ENCODE measurements at places on chromosomes 3 and 15.

DNA sequence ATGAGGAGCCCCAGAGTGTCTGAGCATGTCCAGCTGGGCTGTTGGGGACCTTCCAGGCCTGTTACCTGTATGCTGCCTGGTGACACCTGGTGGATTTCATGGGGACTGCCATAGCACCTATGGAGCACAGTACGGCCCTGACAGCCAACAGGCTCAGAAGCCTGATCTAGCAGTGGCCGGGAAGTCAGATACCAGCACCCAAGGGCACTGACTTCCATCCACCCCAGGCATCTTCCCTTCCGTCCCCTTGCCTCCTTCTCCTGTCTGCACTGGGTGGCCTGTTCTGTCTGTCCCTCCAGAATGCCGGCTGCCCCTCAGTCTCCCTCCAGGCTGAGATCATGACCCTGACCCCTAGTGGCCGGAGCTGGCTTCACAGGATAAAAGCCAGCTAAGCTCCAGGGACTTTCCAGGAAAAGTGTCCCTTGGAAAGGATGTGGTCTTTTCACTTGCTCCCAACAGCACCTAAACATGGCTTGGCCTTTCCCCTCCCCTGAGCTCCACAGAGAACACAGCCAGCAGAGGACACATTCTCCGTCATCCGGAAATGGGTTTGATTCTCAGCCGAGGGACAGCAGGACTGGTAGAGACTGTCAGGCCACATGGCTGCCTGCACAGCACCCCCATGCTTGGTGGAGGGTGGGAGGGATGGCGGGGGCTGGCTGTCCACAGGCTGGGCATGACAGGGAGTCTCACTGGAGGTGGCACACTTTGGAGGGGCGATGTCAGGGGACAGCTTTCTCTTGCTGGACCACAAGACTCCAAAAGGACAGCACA lies 9.5 kb downstream of the RPS17 start:
- DNase-seq, result peak; percentile 27

GRCh38 chr15:76337696-76338485 lies 1.3 kb downstream of the ISL2 start:
- no peak for DNase-seq

DNA sequence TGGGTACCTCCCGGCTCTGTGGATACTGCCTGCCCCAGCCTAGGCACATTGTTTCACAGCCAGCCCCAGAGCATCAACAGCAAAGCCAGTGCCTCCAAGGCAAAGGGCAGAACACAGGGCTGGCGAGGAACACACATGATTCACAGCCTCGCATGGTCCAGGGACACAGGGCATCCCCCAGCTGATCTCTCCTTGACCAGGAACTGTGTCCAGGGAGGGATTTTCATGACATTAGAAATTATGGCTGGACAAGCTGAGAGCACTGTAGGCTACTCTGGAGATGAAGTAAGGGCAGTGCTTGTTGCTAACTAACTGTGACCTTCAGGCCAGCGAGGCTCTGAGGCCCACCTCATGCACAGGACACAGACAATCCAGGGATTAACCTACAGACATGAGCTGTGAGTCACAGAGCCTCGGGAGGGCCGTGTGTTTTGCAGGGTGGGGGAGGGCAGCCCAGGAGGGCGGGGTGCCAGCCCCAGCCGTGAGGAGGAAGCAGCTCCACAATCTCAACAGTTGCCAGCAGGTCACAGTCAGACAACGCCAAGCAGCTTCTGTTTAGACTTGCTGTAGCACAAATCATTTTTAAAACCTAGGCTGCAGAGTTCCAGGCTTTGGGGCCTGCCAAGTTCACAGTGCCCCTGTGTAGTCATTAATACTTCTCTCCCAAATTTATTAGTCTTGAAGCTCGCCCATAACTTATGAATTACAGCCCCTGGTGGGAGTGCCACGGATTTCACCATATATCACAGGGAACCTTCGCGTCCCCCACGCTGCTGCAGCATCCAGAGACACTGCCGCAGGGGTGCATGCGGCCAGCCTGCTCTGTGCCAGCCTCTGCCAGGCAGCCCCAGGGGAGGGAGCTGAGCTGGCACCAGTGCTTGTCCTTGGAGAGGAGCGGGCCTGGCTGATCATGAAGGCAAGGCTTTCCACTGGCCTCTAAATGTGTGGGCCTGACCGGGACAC lies 114.7 kb downstream of the ETFA start:
- no peak for DNase-seq

DNA sequence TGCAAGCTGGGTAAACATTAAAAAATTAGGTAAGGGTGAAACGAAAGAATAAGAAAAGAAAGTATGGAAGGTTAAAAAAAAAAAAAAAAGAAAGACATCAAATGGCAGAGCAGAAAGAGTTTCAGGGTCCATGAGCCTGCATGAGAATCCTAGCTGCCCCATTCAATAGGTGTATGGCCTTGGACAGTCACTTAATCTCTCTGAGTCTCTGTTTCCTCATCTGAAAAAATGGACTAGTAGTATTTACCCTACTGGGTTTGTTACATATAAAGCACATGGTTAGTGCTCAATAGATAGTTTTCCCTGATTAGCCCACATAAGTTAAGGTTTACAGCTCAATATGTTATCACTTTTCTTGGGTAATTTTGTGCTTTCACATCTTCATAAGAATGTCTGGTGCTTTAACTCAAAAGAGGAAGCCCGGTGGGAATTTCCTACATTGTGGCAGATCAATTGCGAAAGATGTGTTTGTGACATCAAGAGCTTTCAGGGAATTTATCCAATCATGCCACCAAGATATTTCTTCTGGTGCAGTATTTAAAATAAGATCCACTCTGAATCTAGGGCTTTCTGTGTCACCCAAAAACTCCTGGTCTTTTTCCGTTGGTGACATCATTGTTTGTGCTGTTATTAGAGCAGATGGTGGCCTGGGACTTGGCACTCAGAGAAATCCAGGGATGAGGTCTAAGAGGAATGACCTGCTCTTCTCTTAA lies 57.2 kb upstream of the UBE2E1 start:
- DNase-seq, result no peak

- DNase-seq, result no peak
These were observed 4.9 kb downstream of the MESP2 start for GRCh38 chr15:89781055-89781454.

DNA sequence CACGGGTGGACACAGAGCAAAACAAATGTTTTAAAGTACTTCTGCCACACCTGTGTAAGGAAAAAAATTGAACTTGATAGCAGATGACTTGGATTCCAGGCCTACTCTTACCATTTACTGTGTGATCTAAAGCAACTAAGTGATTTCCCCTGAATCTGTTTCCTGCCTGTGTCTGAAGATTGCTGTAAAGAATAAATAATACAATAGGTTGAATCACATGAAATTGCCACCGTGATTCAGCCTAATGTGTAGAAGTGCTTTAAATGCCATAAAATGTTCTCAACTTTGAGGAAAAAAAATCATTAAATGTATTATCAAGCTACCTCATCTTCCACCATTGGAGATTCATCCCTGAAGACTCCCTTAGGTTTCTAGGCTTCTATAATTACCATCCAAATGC lies 27.6 kb upstream of the NUDT16 start:
- DNase-seq, result no peak

DNA sequence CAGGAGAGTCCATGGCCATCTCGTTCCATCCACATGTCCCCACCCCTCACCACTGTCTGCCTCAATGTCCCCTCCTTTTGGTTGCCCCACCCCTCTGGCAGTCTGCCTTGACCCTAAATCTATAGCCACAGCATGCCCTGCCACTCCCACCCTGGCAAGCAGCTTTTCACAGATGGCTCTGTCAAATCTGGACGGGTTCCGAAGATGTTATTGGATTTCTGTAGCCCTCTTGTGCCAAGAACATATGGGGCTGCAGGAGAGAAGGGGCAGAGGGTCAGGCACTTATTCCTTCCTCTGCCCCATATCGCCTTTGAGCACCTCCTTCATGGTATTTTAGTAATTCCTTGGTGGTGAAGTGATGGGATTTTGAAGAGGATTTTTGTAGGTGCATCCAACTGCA lies 57.1 kb downstream of the EPHB1 start:
- no peak for DNase-seq

- DNase-seq, result no peak
These were observed 166.7 kb downstream of the CTNNB1 start for GRCh38 chr3:41365973-41366372.

DNA sequence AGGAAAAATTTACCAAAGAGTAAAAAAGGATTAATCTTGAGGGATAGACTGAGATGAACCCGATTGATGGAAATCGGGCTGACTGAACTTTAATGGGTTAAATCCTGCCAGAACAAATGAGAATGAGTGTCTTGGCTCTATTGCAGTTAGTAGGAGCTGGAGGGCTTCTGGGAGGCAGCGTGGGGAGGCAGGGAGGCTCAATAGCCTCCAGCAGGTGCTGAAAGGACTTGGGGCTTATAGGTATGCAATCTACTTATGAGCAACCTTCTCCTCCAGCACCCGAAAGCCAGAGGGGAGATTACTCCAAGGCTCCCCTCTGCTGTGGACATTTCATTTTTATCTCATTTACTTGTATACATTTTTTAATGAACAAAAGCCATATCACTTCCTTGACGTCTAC lies 1.0 kb upstream of the CRYBG3 start:
- no peak for DNase-seq

- no peak for DNase-seq
These were observed 18.7 kb downstream of the OR5H15 start for GRCh38 chr3:98185180-98185579.

DNA sequence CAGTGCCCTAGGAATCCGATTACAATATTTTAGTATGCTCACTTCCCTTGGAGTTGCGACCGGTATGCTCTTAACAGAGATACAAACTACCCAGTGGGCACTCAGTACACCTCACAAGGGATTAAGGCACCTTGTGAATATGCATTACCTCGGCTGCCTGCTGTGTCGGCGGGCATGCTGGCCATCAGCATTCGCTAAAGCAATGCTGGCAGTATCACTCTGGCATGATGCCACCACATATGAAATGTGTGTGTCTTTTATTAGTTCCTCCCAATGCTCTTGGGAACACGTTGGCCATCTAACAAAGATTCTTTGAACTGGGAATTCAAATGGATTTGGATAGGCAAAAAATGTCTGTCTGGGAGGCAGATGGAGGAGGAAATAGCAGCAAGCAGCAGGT lies 67.4 kb upstream of the FOXB1 start:
- no peak for DNase-seq

GRCh38 chr3:156836701-156837100 lies 10.5 kb downstream of the LEKR1 start:
- no peak for DNase-seq

GRCh38 chr3:74906181-74906580 lies 291.7 kb upstream of the CNTN3 start:
- DNase-seq, result no peak

DNA sequence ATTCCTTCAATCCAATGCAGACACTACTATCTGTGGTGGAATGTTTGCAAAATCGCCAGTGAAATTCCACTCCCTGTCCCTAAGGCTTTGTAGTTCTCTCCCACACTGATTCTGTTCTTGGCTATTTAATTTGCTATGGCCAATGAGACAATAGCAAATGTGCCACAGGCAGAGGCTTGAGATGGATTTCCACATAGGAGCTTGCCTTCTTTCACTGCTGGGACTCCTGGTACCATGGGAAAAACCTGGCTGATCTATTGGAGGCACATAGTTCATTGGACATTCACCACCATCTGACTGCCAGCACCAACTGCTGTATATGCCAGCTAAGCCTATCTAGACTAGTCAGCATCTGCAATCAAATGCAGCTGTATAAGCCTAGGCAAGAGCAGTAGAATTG lies 103.8 kb downstream of the NR1D2 start:
- no peak for DNase-seq

DNA sequence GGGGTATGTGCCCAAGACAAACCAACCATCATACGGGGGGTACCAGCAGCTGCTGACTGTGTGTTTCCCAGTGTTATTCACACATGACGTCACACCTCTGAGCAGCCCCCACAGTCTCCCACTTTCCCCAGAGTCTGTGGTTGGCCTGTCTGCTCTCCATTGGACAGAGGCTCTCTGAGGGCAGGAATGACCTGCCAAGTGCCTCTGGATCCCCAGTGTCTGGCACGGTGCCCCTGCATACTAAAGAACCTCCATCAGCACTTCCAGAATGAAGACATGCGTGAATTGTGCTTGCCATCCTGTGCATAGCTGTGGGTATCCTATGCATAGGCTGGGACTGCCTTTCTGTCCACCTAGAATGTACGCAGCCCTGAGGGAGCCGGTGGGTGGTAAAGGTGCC lies 3.5 kb upstream of the CCDC9B start:
- no peak for DNase-seq

DNA sequence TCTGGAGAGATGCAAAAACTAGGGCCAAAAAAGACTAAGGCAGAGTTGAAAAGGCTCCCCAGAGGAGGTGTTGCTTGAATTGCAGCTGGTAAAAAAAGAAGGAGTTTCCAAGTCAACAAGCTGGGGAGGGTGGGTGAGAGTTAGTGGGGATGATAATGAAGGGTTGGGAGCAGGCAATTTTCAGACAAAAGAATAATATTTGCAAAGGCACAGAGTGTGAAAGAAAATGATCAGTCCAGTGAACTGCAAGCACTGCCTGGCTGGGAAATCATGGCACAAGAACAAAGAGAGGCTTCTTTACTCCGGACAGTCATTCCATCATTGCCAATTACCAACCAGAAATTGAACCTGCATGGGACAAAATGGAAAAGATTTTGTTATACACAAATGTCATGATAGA lies 42.2 kb downstream of the C3orf85 start:
- DNase-seq, result no peak

GRCh38 chr3:187473778-187474406 lies 105.7 kb downstream of the RTP4 start:
- DNase-seq, result no peak

GRCh38 chr3:44343421-44343820 lies 4.9 kb downstream of the TCAIM start:
- DNase-seq, result no peak

GRCh38 chr3:45435961-45436360 lies 47.6 kb downstream of the LARS2 start:
- DNase-seq, result no peak

DNA sequence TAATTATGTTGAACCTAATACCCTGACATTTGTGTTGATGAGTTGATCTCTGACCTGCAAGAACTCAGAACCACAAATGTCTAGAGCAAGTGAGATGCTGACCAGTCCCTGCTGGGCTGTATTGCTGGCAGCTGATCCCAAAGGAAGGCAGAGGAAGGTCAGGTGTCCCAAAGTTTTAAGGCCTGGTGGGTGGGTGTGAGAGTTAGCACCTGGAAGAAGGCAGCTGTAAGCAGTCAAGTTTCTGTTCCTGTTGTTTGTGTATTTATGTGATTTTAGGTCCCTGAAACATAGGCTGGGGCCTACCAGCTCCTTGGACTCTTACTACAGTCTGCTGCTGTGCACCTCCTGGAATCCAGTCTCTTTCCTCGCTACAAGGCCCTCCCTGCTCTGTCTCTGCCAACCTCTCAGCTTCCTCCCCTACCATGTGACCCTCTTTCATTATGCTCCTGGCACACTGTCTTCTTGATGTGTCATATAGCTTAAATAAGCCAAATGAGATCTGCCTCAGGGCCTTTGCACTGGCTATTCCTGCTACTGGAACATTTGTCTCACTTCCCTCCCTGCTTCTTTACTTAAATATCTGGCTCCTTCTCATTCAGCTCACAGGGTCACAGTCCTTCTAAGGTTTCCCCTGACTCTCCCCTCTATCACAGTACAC lies 31.0 kb upstream of the ATOSA start:
- no peak for DNase-seq

Measured in stimulated activated CD8-positive, alpha-beta memory T cell treated with anti-CD3 and anti-CD28 coated beads, Interleukin-4, amount 100 ng/mL, for 1 hour (primary cell).